ENCODE measurements at places on chromosomes 4 and X.

DNA sequence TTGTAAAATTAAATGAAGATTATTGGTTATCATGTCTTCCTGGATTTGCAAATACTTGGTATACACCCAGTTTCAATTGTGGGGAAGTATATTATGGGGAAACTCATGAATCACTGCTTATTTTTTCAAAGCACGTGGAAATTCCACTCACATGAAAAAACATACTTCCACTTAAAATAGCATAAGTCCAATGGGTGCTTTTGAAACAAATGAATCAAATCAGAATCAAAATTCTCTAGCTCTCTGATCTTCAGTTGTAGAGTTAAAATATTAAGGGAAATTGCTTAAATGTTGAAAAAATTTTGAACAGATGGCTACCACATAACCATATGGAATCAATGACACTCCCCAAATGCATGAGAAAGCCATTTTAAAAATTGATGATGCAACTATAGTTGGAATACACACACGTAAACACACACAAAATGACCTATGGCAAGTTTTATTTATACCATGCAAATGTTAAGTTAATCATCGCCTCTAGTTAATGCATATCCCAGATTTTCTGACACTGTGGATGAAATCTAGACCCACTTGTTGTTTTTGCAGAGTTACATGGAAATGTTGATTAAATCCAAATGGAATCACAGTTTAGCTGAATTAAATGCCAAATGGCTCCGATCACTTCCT is 93.2 kb downstream of the ARSF start:
- DNase-seq: no peak

GRCh38 chrX:323721-324628 is 5.4 kb upstream of the GTPBP6 start:
- peak; percentile 7 for DNase-seq

- DNase-seq: no peak
Measured at GRCh38 chrX:131671735-131672134, 127.9 kb downstream of the OR13H1 start.

DNA sequence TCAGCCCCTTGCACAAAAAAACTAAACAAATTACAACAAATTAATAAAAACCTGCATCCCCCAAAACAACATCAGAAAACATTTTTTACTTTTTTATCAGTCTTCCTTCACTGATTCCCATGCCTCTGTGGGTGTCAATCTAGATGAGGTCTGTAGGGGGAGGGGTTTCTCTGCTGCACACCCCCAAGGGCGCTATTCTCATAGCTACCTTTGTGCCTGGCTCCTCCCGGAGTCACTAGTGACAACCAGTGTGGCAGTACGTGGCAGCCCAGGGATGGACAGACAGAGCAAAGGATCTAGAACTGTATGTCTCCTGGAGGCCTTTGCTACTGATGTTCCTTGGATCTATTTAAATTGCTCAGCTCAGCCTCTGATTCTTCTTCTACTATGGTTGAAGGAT is 228.1 kb upstream of the ANXA3 start:
- DNase-seq: no peak

DNA sequence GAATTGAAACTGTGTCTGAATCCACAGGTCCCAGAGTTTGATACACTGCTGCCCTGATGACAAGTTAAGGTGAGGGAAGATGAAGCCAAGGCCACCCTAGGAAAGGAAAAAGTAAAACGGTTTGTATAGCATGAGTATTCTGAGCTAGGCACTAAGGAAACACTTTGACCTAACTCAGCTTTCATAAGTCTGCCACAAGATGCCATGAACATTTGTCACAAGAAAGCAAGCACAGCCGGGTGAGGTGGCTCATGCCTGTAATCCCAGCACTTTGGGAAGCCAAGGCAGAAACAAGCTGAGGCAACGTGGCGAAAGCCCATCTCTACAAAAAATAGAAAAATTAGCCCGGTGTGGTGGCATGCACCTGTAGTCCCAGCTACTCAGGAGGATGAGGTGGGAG is 34.2 kb downstream of the ELOVL6 start:
- peak; percentile 14 for DNase-seq

GRCh38 chr4:68349279-68349648 is 626 bp downstream of the YTHDC1 start:
- DNase-seq: no peak

DNA sequence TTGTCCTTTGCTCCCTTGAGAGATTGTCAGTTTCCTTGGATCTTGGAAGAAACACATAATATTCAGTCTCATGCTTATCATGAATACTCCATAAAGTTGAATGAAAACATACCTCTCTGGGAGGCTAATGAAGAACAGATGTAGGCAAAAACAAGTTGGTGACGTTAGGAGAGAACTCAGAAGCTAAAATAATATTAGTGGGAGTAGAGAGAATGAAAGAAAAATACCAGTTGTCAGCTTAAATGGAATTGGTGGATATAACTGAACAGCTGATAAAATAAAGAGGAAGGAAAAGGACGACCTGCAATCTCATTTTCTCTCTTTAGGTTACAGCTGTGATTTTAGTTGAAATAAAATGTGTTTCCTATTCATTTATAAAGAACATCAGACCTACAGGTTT is 124.8 kb downstream of the SNCA start:
- DNase-seq: peak; percentile 47

DNA sequence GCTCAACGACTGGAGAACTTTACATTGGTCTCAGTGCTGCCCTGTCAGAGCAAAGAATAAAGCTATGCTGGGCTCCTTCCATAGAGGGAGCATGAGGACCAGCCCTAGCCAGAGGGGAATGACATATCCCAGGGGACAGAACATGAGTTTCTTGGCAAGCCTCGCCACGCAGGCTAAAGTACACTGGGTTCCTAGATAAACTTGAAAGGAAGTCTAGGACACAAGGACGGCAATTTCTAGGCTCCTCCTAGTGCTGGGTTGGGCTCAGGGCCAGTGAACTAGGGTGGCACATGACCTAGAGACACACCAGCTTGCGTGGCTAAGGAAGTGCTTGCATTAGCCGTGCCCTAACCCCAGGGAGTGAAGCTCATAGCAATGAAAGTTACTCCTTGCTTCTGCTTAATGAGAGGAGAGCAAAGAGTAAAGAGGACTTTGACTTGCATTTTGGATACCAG is 141.0 kb downstream of the MAB21L2 start:
- peak; percentile 19 for DNase-seq

DNA sequence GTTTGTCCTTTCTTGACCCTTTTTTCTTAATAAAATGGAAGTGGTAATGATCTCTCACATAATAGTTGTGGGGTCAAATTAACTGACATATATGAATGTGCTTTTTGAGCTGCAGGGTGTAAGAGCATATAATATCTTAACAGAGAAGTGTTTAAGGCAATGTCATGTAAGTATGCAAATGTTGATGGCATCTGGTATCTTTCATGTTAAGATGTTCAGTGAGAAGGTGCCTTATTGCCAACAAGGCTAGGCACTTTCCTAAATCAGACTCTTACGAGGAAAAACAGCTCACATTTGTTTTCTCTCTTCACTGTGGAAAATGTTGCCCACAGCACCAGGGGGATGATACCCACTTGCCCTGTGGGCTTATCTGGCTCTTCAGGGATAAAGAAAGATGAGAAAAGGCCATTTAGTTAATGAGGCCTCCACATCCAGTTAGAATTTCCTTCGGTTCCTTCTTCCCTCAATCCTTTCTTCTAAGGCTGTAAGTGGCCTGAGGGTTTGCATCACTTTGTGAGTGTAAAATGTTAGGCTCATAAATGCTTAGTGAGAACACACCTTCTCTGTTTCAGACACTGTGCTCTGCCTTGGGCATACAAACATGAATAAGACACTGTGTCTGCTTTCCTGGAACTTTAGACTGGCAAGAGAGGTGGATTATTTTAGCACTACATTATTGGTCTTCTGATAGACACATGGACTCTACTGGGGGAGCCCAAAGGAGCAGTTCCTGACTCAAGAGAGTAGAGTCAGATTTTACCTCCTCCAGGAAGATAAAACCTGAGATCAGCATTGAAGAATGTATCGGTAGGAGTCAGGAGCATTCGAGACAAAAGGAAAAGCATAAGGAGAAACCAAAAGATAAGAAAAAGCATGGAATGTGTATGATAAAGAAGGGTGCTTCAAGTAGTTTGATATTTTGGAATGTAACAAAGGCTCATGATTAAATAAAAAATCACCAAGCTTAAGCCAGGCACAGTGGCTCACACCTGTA is 135.5 kb downstream of the SOWAHB start:
- DNase-seq: no peak

DNA sequence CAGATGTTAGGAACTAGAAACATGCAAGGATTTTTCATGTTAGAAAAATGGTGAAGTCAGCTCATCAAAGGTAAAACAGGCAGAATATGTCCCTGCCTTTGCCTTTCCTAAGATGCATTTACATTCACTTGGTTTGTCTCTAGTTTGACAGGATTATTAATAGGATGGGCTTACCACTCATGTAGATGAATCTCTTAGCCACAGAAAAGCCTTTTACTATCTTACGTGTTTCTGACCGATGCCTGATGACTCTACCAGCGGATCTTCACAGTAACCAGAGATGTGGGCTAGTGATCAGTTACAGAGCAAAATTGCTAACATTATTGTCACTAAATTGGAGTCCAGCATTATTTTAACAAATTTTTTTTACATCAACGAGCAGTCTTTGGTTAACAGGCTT is 187.6 kb downstream of the MAML3 start:
- DNase-seq: no peak

GRCh38 chr4:148289740-148290139 is 152.5 kb downstream of the NR3C2 start:
- no peak for DNase-seq

DNA sequence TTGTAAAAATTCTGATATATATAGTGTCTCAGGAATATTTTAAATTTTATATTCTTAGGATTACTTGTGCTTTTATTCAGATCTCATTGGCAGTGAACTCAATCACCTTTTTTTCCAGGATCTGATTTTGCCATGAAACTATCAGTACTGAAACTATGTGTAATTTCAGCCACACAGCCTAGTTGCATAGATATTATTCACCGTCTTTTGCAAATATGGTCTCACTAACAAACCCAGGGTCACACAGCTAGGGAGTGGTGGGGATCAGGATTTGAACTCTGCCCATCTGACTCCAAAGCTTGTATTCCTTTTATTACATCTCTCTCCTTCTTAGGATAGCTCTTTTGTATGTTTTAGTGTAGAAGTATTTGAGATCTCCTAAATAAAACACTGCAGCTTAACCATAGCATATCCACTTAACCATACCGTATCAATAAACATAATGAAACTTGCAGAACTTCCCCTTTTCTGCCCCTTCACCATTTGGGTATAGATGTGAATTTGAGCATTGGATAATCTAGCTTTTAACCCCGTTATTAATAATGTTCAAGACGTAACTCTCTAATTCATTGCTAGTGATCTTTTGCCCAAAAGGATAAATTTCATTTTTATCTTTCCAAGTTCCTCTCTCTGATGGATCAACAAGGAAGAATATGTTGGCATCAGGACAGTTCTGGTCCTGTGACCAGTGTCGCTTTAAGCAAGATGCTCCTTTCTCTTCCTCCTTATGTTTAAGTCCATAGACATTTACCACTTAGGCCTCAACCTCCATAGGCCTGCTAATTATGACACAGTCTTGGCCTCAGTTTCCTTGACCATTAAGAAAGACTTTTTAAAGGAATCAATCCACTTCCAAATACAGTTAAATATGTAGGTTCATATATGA is 74.6 kb downstream of the RAPGEF2 start:
- DNase-seq: no peak

- DNase-seq: no peak
Measured at GRCh38 chr4:138572007-138572406, 329.9 kb upstream of the SLC7A11 start.

- no peak for DNase-seq
Measured at GRCh38 chrX:28099166-28099565, 117.9 kb upstream of the DCAF8L1 start.

GRCh38 chr4:25075851-25076250 is 45.1 kb upstream of the LGI2 start:
- DNase-seq: no peak

DNA sequence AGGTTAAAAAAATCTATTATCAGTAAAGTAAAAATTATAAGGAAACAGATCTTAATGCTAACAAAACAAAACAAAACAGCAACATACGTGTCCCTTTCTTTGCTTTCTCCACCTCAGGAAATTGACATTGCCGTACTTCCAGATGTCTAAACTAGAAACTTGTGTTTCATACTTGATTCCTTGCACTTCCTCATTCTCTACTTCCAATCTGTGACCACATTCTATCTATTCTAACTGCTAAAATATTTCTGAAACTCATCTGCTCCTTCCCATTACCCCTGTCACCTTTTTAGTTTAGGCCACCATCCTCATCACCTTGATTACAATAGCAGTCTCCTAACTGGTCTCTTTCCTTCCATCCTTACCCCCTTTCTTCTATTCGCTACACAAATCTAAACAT is 22.5 kb upstream of the RPA4 start:
- no peak for DNase-seq

GRCh38 chr4:124713185-124713592 is 657 bp upstream of the ANKRD50 start:
- peak; percentile 31 for DNase-seq

DNA sequence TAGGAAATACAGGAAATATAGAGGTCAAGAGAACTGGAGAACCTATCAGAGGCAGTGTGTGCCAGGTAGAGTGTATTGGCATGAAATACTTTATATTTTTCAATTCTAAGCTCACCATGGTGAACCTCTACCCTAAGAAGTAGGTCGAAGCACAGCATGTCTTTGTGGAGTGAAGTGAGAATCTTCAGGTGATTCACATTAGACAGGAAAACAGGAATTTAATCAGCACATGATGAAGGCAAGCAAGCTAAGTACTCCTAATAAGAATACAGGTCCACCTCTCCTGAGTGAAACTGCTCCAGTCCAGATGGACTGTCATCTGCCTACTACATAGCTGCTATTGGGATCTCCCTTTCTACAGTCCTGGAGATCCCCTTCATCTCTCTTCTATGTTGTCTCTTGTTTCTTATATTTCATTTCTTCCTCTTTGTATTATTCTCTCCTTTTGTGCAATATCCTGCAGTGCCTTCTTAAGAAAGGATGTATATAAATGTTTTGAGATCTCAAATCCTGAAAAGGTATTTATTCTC is 159.0 kb downstream of the LRBA start:
- DNase-seq: no peak

GRCh38 chr4:43351970-43352806 is 459.7 kb downstream of the GRXCR1 start:
- peak; percentile 18 for DNase-seq

DNA sequence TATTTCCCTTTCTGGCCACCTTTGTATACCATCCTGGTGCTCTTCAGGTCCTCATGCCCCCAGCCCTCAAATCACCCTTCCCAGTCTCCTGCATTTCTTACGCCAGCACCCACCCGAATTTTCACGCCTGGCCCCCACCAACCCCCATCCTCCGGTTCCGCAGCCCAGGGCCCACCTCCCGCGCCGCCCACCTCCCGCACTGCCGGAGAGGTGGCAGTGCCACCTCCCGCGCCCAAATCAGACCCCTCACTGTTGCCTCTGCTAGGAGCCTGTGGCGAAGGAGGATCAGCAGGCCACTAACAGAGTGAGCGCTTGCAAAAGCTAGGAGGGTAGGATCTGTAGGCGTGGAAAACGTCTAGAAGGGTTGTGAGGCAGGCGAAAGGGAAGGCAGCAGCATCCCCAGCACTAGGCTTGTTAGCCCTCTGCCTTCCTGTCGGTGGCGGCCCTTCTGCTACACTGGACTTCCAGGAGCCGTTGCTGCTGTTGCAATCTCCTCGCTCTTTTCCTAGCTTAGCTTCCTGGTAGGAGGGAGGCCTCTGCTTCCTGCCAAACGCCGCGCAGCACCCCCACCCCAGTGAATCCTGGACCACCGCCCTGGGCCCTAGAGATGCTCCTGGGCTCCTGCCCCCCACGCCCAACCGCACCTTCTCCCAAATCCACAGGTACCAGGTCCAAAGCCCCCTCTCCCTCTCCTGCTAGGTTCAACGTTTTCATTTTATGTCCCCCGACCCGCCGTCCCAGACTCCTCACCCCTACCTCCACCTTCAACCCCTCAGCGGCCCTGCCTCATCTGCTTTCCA is 51.0 kb downstream of the SPIN2B start:
- no peak for DNase-seq

All from skeletal muscle cell (primary cell).